DMS53 (cell line): ENCODE measurements at places on chromosomes 2 and 18.

- DNase-seq: no peak
These were observed 46.5 kb upstream of the MMADHC start for GRCh38 chr2:149634103-149634502.

DNA sequence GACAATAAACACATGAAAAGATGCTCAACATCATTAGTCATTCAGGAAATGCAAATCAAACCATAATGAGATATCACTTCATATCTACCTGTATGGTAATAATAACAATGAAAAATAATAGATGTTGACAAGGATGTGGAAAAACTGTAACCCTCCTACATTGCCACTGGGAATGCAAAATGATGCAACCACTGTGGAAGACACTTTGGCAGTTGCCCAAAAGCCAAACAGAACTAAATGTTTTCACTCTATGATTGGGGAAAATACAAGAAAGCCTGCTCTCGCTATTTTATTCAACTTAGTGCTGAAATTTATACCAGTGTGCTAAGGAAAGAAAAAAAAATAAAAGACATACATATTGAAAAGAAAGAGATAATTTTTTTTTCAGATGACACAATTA lies 934.5 kb downstream of the CNTNAP5 start:
- DNase-seq: no peak

DNA sequence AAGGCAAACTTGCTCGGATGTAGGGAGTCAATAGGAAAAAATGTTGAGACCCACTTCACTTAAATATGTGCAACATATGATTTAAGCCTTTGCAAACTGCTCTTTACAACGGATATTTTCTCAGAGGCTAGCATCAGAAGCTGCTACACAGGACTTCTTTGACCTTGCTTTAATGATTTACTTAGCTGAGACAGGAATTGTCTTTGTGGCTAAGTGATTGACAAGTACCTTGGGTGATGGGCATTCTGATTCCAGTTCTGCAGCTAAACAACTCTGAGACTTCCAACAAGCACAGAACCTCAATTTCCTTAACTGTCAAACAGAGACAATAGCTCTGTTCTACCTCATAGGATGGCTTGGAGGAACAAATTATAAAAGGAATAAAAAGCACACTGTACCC lies 150.2 kb downstream of the NCKAP5 start:
- no peak for DNase-seq

GRCh38 chr18:34932792-34933466 lies 108.3 kb upstream of the MAPRE2 start:
- no peak for DNase-seq

GRCh38 chr18:26479681-26480079 lies 68.7 kb downstream of the KCTD1 start:
- DNase-seq: no peak

DNA sequence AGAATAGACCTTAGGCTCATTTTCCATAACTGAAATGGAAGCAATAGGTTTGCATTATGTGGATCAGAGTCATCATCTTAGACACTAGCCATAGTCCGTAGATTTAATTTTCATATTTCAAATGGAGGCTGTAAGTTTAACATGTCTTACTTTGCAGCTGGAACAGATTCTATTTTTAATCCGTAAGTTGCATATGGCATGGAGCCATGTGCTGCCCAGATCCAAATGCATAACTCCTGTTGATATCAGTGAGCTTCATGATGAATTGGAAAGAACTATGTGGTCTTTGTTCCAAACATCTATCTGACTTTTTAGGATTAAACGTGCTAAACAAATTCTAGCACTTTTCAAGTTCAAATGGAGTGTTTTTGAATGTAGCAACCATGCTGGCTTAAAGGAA lies 43.4 kb downstream of the MEIS1 start:
- no peak for DNase-seq

DNA sequence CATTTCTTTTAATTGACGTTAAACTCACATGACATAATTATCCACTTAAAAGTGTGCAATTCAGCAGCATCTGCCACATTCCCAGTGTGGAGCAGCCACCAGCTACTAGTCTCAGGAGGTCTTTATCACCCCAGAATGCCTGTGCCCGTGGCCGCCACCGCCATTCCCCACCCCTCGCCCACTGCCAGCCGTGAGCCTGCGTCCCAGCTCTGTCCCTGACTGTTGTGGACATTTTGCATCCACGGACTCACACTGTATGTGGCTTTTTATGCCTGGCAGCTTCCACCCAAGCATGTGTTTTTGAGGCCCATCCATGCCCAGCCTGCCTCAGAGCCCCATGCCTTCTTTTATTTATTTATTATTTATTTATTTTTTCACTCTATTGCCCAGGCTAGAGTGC lies 9.2 kb downstream of the BOK start:
- DNase-seq: no peak

- no peak for DNase-seq
These were observed 37.6 kb downstream of the CHMP3 start for GRCh38 chr2:86525421-86526340.

DNA sequence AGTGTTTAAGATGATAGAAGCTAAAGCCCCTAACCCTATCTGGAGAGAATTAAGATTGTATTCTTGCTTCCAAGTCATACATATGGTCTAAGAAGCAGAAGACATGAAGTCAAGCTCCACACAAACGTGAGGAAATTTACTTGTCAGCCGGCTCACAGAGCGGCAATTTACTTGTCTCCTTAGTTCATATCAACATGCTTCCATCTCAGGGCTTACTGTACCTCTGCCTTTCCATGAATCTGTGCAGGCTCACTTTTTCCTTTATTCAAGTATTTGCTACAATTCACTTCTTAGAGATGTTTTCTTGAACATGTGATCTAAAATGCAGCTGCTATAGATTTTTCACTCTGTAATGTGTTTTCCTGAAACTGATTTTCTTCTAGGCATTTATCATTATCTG lies 1386.4 kb downstream of the LRP1B start:
- no peak for DNase-seq

DNA sequence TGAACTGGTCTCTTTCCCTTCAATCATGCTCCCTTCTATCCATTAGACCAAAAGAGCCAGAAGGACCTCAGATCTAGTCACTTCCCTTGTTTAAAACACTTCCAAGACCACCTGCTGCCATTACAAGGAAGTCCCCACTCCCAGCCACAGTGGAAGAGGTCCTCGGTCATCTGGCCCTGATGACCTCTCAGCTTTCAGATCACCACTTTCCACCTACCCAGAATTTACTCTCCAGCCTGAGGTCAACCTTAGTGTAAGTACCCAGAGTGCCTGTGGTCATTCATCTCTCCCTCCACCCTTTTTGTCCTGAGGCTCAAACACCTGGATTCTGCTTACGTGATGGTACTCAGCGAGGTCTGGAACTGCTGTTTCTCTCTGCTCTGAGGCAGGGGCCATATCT lies 67.1 kb downstream of the MARCO start:
- DNase-seq: no peak
